KBM-7 (cell line): ENCODE measurements at places on chromosomes 12 and 14.

DNA sequence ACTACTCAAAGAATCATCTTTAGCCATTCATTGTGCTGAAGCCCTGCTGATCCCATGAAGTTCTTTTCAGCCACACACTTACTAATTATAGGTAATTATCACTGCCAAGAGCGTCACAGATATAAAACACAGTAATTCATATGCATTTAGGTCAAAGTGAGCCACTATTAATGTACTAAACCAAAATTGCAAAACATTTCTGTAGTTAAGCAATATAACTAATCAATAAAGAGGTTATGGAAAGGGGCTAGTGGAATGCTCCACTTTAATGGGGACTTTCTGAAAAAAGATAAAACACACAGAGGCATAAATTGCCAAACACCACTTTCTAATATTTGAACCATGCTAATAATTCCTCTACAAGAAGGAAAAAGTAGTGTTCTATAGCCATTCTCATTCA, 6.8 kb upstream of the CEP128 start:
- no peak for DNase-seq

DNA sequence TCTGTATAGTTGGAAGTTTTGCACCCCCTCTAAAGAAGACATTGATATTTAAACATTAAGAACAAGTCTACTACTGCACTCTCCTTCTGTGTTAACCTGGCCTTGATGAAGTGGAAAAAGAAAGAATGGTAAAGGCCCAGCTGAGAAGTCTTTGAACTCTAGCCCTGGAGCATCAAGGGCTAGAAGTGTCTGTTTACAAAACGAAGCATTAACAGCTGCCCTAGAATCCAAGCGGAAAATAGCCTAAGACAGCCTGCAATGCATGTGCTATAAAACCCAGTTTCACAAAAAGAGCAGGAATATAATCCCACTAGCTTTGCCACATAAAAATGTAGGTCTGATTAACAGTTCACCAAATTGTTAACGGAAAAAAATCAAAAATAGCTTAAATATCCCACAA, 60.5 kb downstream of the NUMB start:
- DNase-seq: no peak

DNA sequence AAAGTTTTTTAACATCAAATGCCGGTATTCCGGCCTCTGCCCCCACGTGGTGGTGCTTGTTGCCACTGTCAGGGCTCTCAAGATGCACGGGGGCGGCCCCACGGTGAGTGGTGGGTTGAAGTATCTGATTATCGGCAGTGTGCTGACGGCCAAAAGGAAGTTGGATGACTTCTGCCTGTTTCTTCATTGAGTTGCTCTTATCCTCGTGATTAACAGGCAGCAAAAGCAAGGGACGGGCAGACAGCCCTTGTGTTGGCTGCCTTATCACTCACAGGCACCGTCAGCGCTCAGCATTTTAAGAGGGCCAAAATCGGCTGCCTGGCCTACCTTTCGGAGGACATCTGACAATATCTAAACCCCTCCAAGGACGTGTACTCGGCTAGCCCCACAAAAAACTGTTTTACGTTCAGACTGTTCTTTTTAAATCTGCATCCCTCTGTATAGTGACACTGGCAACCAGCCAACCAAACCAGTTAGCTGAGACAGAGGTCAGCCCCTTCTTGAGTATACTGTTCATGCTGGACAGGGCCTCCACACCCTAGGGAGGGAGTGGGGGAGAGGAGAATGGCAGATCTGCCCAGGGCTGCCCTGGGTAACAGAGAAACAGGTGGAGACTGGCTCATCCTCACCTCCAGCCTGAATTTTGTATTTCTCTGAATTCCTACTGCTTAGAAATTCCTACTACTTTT, 22.9 kb upstream of the AKAP5 start:
- no peak for DNase-seq

DNA sequence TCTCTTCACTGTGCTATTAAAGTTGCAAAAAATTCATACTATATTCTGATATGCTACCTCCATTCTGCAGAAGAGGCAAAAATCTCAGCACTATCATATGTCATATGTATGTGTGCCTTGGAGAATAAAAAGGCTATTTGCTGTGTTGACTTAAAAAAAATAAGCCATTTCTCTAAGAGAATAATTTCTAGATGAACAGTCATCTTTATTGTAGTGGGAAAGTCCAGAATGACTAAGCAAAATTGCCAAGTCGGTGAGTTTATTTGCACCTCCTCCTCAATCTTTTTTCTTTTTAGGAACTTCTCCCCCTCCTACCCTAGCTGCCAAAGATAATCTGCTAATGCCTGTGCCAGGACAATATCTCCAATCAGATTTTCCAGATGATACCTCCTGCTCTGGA, 353.8 kb upstream of the FAR2 start:
- no peak for DNase-seq

GRCh38 chr14:22842211-22843122, 6.1 kb downstream of the MMP14 start:
- DNase-seq: no peak

GRCh38 chr12:31772685-31773222, 43.9 kb upstream of the AMN1 start:
- DNase-seq: no peak
